ENCODE measurements at places on chromosomes 13 and 19.

- DNase-seq = no peak
Observed at GRCh38 chr13:36059321-36059720, 71.9 kb downstream of the DCLK1 start.

DNA sequence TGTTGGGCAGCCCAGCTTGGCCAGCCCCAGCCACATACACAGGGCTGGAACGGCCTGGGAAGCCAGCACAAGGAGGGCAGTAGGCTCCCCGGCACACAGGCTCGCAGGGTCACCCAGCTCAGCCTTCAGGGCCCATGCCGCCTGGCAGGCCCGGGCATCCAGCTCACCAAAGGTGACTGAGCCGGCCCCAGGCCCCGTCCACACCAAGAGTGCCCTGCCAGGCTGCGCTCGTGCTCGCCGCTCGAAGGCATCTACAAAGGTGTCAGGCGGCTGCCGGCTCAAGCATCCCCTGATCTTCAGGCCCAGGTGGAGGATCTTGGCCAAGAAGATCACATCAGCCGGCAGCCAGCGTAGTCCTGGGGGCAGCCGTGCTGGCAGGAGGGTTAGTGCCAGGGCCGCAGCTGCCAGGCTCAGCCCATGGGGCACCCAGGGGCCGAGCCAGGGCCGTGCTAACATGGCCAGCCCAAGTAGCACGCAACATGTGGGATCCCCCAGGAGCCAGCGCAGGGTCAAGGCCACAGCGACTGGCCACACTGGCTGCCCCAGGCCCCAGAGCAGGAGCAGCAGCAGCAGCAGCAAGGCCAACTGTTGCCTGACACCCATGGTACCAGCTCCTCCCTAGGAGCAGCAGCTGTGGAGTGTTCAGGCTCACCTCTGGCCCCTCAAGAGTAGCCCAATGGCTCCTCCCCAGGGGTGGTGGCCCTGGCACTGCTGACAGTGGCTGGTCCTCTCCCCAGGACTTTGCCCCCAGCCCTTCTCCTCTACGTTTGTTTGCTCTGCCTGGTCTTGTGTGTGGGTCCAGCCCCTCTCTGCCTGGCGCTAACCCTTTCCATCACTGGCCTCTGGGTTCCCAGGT, at the start of gene SLC27A5:
TSS of gene SLC27A5 (minus strand) at position 640 of the 856 bp plus-strand sequence. CDS start at position 603, 37 bp downstream.
- DNase-seq = no peak

- DNase-seq = no peak
Observed at GRCh38 chr19:40411125-40411842, 1.9 kb downstream of the PRX start.

DNA sequence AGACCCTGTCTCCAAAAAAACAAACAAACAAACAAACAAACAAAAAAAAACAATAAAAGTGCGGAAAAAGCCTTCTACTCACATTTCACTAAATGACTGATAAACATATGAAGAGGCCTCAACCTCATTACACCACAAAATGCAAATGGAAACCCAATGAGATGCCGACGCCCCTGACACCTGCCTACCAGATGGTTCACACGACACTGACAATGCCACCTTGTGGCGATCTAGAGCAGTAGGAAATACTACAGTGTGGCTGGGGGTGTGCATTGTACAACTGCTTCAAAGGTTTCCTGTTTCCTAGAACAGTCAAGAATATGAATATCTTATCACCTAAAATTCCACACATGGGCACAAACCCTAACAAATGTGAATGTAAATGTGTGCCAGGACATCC, 14.0 kb downstream of the SCGB2B2 start:
- DNase-seq = peak; percentile 29

DNA sequence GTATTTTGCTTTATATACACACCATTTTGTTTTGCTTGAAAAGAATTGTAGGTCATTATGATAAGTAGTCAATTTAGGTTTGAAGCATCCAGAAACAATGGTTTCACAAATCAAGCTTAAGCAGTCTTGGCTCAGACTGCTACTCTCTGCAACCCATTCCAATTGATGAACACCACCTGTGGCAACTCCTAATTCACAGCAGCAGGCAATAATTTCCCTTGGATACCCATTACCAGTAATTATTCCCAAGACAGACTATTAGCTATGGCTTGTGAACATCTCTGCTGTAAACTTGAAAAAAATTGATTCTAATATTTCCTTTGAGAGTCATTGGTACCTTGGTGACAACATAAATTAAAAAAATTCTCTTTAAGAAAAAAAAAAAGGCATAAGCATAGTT, 299.3 kb upstream of the SLITRK6 start:
- no peak for DNase-seq

GRCh38 chr19:58014141-58014540, 11.5 kb upstream of the ZNF606 start:
- no peak for DNase-seq

DNA sequence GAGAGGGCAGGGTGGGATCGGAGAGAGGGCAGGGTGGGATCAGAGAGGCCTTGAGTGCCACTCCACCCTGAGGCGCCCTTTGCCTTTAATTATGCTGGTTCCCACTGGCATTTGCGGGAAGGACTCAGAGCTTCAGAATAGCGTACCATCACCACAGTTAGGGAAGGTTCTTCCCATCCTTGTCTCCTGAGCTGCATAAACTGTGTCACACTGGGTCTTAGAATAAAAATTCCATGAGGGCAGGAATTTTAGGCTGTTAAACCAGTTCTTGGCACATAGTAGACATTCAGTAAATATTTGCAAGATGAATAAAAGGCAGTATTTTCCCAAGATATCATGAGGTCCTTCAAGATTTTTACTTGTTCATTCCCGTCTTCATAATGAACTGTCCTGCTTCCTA, 24.4 kb downstream of the PPP2R1A start:
- DNase-seq = no peak

- DNase-seq = no peak
Observed at GRCh38 chr19:47487551-47488515, 3.8 kb upstream of the KPTN start.

DNA sequence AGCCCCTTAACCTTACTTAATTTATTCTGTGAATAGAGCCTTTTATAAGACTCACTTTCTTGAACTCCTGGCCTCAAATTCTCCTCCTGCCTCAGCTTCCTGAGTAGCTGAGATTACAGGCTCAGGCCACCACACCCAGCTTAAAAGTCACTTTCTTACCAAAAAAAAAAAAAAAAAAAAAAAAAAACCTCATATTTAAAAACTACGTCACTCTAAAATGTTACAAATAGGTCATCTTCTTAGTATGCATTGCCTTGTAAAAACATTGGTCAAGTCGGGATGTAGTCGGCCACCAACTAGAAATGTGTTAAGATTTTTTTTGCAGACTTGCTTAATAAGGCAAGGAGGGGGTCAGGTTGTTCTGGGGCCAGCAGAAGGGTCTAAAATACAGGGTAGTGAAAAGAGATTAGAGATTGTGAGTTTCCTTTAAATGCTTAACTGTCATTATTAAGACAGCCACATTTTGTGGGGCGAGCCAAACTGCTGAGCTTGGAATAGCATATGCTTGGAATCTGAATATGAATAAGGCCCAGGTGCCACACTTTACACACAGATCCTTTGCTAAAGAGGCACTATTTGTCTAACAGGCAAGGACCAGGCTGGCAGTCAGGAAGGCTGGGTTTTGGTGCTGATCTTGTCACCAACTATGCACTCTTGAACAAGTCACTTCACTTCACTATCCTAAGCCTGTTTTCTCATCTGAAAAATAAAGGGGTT, 16.5 kb upstream of the IL17D start:
- no peak for DNase-seq

- DNase-seq = no peak
Observed at GRCh38 chr13:90618133-90618532, 729.4 kb upstream of the MIR17HG start.

DNA sequence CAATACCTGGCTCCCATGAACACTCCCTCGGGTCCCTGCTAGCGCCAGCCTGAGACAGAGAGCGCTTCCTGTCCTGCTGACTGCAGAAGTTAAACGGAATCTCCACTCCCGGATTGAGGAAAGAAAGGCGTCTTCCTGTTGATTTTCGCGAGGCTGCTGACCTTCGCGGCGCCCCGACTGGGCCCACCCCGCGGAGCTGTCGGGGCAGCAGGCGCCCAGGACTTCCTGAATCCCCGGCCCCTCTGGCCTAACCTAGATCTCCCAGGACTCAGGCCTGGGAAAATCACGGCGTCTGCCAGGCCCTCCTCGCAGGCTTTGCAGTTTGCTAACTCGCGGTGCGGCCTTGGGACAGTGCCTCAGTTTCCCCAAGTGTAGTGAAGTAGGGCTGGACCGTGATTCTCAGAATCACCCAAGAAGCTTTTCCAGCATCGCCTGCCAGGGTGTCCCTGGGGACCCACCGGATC, 108.8 kb downstream of the KCTD15 start:
- no peak for DNase-seq

GRCh38 chr19:41398598-41398997, 980 bp downstream of the BCKDHA start:
- DNase-seq = no peak

GRCh38 chr19:50547385-50548190, 20.6 kb downstream of the LRRC4B start:
- DNase-seq = no peak

- DNase-seq = no peak
Observed at GRCh38 chr19:29708554-29709439, 6.3 kb downstream of the C19orf12 start.

DNA sequence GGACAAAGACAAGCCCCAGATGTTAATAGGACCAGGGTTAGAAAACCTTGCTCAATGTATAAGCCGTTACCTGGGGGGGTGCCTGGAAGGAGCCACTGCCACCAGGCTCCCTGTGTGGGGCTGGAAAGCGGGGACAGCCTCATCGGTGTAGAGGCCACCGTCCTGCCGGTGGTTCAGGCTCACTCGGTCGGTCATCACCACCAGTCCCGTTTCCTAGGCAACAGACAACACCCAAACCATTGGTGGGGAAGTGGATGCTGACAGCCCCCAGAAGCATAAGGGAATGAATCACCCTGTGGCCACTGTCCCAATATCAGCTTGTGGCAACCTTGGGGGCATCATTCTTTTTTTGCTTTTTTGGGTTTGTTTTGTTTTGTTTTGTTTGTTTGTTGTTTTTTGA, 55.8 kb downstream of the CPAMD8 start:
- no peak for DNase-seq

DNA sequence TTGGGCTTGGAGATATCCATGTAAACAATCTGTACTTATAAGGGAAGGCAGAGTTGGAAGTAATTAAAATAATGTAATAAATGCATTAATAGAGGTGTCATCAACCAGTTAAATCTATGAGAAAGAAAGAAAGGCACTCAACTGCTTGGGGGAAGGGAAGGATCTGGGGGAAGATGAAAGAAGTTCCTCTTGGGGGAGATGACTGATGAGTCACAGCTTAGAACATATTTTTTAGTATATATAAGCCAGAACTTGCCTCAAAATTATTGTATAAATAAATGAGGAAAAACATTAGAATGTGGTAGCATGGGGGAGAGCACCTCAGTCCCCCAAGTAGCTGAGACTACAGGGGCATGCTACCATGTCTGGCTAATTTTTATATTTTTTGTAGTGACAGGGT, 205.8 kb downstream of the GGACT start:
- DNase-seq = no peak

- no peak for DNase-seq
Observed at GRCh38 chr19:9700229-9700981, 25.5 kb upstream of the ZNF562 start.

- peak; percentile 74 for DNase-seq
Observed at GRCh38 chr13:30744056-30744680, 8.8 kb downstream of the ALOX5AP start.

DNA sequence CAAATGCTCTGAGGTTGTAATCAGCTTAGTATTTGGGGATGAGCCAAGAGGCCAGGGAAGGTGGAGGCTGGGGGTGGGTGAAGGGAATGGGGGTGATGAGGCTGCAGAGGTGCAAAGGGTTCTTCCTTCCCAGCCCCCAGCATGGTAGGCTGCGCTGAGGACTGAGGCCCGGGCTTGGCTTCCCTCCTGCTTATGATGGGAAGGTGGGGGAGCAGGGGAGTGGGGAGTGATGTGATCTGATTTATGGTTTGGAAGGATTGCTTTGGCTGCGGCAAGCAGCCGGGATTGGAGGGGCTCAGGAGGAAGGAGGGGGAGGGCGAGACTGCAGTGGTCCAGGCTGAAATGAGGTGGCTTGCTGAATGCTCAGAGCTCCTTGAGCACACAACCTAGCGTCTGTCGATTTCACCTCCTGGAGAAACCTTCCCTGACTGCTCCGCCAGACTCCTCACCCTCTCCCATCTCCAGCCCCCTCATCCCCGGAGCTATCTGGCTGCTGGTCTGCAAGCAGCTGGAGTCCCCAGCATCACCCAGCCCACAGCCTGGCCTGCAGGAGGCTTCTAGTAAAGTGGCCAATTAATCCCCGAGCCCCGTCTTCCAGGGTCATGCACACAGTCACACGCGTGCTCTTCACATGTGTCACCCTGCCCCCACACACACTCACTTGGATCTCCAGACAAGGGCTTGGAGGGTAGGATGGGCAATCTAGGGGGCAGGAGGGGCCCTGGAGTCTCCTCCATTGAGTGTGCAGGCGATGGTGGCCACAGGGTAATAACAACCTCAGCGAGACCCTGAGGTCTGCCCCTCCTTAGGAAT, 757 bp upstream of the CLEC11A start:
- no peak for DNase-seq

- DNase-seq = no peak
Observed at GRCh38 chr13:106500445-106500844, 35.0 kb downstream of the EFNB2 start.

DNA sequence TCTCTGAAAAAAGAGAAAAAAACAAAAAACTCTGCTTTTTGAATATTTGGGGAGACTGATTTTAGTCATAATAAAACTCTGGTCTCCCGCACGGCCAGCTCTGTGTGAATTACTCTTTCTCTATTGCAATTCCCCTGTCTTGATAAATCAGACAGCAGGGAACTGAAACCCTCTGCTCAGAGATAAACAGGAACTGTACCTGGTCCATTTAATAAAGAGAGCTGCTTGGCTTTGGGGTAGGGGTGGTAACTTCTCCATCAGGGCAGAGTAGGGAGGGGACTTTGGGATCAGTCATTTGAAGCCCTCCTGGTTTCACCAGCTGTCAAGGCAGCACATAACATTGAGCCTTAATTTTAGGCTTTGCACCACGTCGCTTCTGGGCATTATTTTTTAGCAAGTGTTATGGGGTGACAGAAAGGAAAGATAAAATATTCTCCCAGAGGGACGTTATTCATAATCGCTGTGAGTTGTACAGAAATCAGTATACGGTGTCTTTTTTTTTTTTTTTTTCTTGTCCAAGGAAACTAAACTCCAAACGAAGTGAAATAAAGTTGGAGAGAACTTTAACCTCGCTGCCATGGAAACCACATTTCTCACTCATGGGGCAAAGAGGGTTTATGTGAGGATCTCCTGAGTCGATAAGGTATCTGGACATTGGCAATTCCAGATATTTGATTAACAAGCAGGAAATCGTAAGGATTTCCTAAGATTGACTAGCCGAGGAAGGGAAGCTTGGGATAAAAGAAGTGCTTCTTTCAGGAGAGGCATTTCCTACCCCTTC, 99.0 kb upstream of the MRI1 start:
- DNase-seq = no peak

DNA sequence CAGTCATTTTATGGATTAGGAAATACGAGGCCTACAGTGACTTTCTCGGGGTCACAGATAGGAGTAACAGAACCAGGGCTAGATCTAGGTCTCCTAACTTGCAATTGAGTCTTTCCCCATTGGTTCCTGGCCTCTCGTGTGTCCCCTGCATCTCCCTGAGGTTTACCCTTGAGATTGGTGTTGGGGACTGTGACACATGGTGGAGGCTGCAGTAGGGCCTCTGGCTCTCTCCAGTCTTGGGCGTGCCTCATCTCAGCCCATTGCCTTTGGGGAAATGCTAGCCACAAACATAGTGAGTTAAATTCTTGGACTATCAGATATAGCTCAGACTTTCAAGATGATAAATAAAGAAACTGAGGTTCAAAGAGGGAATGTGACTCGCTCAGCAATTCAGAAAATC, 212.1 kb downstream of the KCNRG start:
- no peak for DNase-seq

Measured in CD4-positive, alpha-beta T cell (primary cell).